WTC11 (cell line): ENCODE measurements at places on chromosomes 11 and 22. TPM values are rescaled to one million over a fixed set of nuclear protein-coding genes. Genes with fewer than 3 reads are reported as not detected.

GRCh38 chr11:44880511-44880910, 70.2 kb downstream of the TP53I11 start:
- no peak overlapping the region for H3K4me3 ChIP-seq
- no peaks in the 10 kb centered on the region for H3K27me3 ChIP-seq
- H3K36me3 ChIP-seq = no peaks in the 10 kb centered on the region
- no peak overlapping the region for H3K27ac ChIP-seq
- peaks cover 8% of the 10 kb centered on the region for H3K4me1 ChIP-seq

DNA sequence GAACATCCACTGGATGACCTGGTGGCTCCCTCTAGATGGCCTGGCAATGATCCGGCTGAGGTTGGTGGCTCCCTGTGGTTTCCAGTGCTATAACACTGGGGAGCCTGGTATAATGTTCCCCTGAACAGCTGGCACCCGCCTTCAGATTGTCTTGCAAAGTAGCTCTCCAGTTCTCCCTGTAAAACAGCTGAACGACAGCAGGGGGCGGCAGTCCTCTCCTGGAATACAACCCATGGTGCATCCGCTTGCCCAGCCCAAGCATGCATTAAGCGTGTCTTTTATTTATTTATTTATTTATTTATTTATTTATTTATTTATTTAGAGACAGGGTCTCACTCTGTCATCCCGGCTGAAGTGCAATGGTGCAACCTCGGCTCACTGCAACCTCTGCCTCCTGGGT, 258.9 kb downstream of the BUD13 start:
- peak; percentile 87 for DNase-seq
- no peaks in the 10 kb centered on the region for H3K36me3 ChIP-seq
- H3K4me1 ChIP-seq = peaks cover 29% of the 10 kb centered on the region
- peaks cover under 1% of the 10 kb centered on the region for H3K27me3 ChIP-seq
- no peak overlapping the region for H3K4me3 ChIP-seq
- no peak overlapping the region for H3K27ac ChIP-seq

- H3K27me3 ChIP-seq = no peaks in the 10 kb centered on the region
- peak; percentile 46 for DNase-seq
- peaks cover 2% of the 10 kb centered on the region for H3K36me3 ChIP-seq
- H3K4me1 ChIP-seq = peaks cover 42% of the 10 kb centered on the region
- H3K4me3 ChIP-seq = peak overlapping the region; percentile 8; the same call in 1 of the 2 replicates
Observed at GRCh38 chr11:68704887-68705286, 20.5 kb downstream of the GAL start.

GRCh38 chr11:128294001-128294670, 293.2 kb downstream of the ETS1 start:
- H3K27me3 ChIP-seq = no peaks in the 10 kb centered on the region
- no peak overlapping the region for H3K4me3 ChIP-seq
- no peak for DNase-seq
- no peak overlapping the region for H3K27ac ChIP-seq

DNA sequence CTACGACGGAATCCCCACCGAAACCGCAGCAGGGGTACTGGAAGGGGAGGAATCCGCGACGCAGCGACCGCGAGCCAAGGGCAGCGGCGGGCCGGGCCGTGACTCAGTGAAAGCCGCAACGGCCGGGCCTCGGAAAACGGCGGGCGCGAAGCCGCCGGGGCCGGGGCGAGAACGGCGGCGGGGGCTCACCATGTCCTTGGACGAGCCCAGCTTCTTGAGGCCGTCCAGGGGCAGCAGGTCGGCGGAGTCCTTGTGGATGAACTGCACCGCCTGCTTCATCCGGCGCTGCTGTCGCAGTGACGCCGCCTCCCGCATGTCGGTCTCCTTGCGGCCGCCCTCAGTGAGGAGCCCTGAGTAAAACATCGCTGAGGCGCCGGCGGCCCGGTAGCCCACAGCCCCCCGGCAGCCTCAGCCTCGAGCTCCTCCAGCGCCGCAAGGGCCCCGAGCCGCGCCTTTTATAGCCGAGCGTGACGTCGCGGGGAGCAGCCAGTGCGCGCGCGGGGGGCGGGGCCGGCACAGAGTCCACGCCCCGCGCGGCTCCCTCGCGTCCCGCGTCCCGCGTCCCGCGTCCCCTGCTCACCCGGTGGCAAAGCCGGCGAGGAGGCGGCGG, at the start of gene NRIP3:
NRIP3 (minus strand) TSS at position 429 of the 610 bp plus-strand sequence; CDS start at position 363, 66 bp downstream.
- no peak within 1 kb of the TSS for H3K27ac ChIP-seq
- peak; percentile 70 for DNase-seq
- no peaks in the 10 kb centered on the region for H3K36me3 ChIP-seq
- H3K27me3 ChIP-seq = peaks cover 83% of the 10 kb centered on the region

DNA sequence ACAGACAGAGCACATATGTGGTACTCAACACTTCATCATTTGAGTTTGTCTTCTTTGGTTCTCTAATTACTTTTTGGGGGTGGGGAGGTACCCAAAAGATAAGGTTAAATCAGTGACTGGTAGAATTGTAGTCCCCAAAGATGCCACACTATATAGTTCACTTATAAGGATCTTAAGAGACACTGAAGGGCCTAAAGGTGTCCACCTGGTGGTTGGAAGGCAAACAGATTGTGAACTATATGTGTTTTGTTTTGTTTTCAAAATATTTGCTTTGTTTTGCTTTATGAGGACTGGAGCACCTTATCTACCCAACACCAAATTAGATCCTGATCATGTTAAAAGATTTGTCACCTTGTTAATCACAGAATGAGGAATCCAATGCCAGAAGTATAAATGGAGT, 136.1 kb downstream of the DCDC1 start:
- DNase-seq = no peak
- no peaks in the 10 kb centered on the region for H3K36me3 ChIP-seq
- H3K27ac ChIP-seq = no peak overlapping the region

GRCh38 chr11:44852952-44853351, 97.7 kb downstream of the TP53I11 start:
- H3K27ac ChIP-seq = no peak overlapping the region
- H3K27me3 ChIP-seq = peaks cover 2% of the 10 kb centered on the region; the same call in 1 of the 2 replicates
- H3K36me3 ChIP-seq = no peaks in the 10 kb centered on the region

DNA sequence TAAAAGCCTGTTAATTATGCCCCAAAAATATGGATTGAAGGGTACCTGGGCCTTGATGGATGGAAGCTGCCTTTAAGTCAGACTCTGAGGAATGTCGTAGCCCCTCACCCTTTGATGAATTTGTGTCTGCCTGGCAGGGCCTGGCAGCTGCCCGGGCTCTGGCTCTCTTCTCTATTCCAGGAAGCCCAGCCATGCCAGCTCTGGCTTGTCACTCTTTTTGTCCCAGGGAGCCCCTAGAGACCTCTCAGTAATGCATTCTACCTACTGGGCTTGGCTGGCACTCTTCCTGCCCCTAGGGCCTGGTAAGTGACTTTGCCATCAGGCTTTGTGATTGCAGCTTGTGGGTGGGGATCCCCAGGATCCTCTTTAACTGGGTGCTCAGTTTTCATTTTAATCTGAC, 103.8 kb downstream of the GRIK4 start:
- DNase-seq = no peak
- H3K4me3 ChIP-seq = no peak overlapping the region
- H3K4me1 ChIP-seq = peaks cover 18% of the 10 kb centered on the region

DNA sequence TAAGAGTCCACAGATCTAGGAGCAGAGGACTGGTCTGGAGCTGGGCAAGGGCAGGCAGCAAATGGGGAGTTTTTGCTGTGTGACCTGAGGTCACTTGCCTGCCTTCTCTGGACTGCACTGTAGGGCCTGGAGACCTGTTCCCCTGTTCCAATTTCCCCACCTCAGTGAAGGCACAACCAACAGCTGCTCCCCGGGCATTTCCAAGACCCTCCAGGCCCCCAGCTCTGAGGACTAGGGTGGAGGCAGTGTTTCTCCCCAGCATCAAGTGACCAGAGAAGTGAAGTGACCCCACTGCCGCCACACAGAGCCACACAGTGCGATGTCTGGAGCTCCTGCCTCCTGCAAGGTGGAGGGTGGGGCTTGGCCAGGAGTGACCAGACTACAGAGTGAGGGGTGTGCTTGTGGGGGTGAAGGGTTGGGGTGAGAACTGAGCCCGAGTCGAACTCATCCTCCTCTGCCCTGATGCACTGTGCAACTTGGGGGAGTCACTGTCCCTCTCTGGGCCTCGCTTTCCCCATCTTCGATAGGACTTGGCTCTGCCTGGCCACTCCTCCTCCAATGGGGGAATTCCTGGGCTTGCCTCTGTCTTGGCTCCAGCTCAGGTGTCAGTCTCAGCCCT, 21.6 kb downstream of the P2RY2 start:
- H3K36me3 ChIP-seq = no peaks in the 10 kb centered on the region
- peaks cover 19% of the 10 kb centered on the region for H3K4me1 ChIP-seq
- DNase-seq = no peak

P4HA3 gene
- total RNA-seq = 0.13 to 0.14 TPM in 2 of 3 replicates, not detected in the other

MEI1 gene
- 0.16 to 1.1 TPM (median 0.35 TPM) in 3 replicates for total RNA-seq

IL10RA gene
- total RNA-seq = 0.41 to 0.74 TPM (median 0.71 TPM) in 3 replicates

TNNT3 gene
- total RNA-seq = not detected in 3 replicates
